ENCODE measurements at places on chromosomes 11 and 22. TPM values are rescaled to one million over a fixed set of nuclear protein-coding genes. Genes with fewer than 3 reads are reported as not detected.

- H3K4me1 ChIP-seq: no peaks in the 10 kb centered on the region
- H3K36me3 ChIP-seq: no peaks in the 10 kb centered on the region
- H3K4me3 ChIP-seq: no peak overlapping the region
- H3K27ac ChIP-seq: no peak overlapping the region
- DNase-seq: no peak
These were observed 150.7 kb downstream of the CCDC34 start for GRCh38 chr11:27212248-27212780.

DNA sequence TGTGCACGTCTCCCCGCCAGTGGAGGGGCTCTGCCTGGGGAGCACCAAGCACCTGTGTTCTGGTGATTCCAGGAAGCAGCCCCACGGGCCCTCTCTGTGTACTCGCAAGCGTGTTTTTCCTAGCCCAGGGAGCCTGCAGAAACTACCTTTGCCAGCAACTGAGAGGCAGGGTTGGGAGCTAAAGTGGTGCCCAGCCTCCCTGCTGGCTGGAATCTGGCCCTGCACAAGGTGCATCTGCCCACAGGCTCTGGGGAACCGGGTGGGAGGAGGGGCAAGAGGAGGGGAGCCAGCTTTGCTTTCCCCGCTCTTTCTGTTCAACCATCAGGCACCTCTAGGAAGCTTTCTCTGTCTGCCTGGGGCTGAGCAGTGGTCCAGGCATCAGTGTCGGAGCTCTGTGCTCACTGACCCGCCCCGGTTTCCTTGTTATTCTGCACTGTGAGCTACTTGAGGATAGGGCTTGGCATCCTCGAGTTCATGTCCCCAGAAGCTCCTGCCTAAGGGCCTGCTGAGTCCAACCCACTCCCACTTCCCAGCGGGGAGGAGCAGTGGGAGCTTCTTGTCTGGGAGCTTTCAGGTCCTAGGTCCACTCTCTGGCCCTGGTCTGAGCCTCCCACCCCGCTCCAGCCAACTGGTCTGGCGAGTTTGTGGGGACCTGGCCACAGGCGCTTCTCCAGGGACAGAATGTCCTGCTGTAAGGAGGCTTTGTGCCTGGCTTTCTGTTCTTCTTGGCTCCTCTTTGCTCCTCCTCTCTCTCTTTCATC, 14.9 kb downstream of the DAGLA start:
- DNase-seq: no peak
- no peaks in the 10 kb centered on the region for H3K36me3 ChIP-seq
- H3K27me3 ChIP-seq: peaks cover 10% of the 10 kb centered on the region
- H3K4me1 ChIP-seq: peaks cover 44% of the 10 kb centered on the region

Gene GSTP1
- total RNA-seq: 169 TPM

Gene GGT1
- 24.0 TPM for total RNA-seq
